NCI-H2081 (cell line): ENCODE measurements at places on chromosomes 2 and 18.

- DNase-seq, result no peak
These were observed 130.6 kb upstream of the ZNF236 start for GRCh38 chr18:76691800-76692199.

GRCh38 chr2:147150241-147150635, 694.6 kb upstream of the ACVR2A start:
- no peak for DNase-seq

DNA sequence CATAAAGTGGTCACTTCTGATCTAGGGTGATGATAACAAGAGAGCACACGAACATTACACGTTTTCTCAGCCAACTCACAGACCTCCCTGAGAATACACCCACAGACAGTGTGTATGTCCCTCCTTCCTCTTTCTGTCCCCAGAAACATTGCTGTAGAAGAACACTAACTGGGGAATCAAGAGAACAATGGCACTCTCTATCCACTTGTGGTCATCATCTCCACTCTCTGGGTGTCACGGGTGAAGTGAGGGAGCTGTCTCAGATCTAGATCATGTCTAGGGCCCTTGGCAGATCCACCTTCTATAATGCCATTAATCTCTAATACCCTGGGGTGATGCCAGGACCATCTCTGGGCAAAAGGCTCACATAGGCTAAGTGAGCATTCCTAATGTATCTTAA, 97.9 kb downstream of the DNER start:
- DNase-seq, result no peak

DNA sequence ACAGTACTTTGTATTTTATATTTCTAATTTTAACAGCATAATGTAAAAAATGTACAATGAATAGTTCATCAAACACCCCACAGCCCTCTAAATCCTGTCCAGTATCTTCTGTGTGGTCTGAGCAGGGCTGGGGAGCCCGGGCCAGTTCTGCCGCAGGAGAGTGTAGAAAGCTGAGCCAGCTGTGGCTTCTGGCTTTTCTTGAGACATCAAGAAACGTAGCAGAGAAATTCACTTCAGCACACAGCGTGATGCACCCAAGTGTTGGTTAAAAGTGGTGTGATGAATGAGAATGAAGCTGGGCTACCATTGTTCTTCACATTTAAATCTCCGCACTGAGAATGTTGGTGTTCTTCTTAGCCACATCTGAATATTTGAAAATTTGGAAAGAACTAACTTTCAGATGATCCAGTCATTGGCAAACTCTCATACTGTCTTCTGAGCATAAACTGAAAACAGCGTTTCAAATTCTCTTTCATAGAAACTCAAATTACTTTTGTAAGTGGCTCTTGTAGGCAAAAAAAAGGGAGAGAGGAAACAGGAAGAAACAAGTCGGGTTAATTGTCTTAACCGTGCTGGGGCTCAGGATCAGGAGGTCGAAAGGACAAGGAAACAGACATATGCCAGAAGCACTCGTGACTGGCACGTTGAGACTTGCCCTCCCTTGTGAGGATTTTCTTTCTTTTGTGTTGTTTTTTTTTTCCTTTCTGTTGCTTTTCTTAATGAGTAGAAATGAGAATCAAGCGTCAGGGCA, 23.4 kb upstream of the TMEM87B start:
- DNase-seq, result no peak

GRCh38 chr2:6959751-6960150, 42.5 kb downstream of the RNF144A start:
- no peak for DNase-seq

- no peak for DNase-seq
These were observed 1.1 kb downstream of the CNDP2 start for GRCh38 chr18:74497324-74497676.

- DNase-seq, result no peak
These were observed 105.4 kb downstream of the RGPD3 start for GRCh38 chr2:106362789-106363188.

GRCh38 chr2:227416701-227417100, 29.0 kb upstream of the SCYGR1 start:
- DNase-seq, result no peak

DNA sequence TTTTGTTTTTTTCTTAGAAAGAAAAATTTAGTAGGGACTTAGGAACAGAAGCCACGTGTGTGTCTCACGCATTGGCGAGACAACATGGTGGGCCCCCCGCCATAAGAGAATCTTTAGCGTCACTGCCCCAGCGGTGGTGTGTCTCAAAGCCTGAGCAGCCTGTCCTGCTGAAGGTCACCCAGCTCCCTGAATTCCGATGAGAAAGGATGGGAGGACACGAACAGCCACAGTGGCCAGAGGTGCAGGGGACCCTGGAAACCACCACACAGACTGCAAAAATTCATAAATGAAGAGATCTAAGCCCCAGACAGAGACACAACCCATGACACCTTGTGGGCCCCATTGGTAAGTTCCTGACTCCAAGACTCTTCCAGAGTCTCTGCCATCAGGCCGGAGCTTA, 266.1 kb upstream of the RAB6C start:
- no peak for DNase-seq

DNA sequence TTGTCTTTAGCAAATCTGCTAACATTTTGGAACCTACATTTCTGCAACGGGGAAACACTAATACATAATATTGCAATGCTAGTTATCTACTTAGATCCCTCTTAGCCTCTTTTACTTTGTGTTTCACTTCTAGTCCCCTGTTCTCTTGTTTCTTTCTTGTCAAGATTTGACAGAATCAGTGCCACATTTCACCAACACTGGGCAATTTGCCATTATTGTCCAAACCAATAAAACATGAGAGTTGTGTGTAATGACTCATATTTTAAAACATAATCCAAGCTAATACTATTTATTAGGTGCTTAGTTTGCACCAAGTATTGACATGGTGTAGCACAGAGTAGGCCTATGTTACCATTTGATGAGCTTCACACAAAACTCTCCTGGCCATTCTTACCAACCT, 33.7 kb upstream of the ACVR1C start:
- DNase-seq, result no peak

DNA sequence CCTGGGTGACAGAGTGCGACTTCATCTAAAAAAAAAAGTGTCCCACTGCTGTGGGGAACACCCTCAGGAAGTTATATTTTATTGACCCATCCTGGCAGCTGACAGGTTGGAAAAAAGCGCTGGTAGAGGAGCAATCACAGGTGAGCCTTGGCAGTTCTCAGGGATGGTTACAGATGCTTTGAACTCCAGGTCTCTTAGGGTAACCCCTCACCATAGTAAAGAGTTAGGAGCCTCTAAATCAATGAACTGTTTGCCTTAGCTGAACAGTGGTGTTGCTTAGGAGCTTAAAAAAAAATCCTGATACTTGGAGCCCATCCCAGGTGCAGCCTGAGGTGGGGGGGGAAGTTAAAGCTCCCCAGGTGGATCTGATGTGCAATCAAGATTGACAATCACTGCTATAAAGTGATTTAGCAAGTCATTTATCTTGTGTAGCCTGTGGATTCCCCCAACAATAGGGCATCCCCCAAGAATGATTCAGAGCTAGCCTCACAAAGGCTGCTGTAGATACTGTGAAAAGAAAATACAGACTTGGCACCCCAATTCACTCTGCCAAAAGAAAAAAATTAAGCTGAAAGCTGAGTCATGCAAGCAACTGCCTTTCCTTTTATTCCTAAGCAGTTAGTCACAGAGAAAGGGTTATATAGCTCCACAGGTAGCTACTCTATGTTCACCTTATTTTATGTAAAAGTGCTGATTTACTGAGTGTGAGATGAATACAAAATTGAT, 14.8 kb downstream of the SLC16A14 start:
- DNase-seq, result peak; percentile 7

- peak; percentile 90 for DNase-seq
These were observed 266.1 kb downstream of the SOCS6 start for GRCh38 chr18:70554854-70555445.

DNA sequence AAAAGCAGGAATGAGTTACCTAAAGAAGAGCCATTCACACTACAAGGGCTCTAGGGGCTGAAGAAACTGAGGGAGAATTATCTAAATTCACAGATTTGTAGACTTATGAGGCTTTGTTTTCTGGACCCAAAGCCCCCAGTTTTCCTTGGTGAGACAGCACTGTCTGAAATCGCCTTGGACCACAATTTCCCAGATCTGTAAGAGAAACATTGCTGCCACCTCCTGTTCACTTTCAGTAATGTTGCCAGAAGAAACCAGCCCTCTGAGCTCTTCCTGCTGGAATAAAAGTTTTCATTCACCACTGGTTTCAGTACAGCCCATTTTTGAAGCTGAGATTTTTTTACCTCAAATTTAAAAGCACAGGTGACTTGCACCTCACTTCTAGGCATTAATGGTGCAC, 169.2 kb downstream of the CDH20 start:
- peak; percentile 70 for DNase-seq

GRCh38 chr2:125092276-125093009, 1067.4 kb downstream of the CNTNAP5 start:
- no peak for DNase-seq

DNA sequence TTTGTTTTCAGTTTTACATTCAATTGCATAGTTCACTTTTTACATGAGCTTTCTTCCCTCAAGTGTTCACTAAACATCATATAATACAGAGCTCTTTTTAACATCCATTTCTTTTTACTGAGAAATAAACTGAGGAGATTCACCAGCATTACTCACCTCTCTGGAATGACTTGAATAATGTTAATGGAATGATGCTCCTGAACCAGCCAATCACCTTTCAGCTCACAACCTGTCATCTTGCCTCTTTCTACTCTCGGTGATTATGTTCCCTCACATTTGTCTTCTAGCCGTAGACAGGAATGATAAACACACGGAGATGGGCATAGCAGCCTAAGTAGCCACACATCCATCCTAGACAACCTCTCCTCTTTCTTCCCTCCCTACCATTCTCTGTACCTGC, 301.7 kb downstream of the PAX3 start:
- no peak for DNase-seq

DNA sequence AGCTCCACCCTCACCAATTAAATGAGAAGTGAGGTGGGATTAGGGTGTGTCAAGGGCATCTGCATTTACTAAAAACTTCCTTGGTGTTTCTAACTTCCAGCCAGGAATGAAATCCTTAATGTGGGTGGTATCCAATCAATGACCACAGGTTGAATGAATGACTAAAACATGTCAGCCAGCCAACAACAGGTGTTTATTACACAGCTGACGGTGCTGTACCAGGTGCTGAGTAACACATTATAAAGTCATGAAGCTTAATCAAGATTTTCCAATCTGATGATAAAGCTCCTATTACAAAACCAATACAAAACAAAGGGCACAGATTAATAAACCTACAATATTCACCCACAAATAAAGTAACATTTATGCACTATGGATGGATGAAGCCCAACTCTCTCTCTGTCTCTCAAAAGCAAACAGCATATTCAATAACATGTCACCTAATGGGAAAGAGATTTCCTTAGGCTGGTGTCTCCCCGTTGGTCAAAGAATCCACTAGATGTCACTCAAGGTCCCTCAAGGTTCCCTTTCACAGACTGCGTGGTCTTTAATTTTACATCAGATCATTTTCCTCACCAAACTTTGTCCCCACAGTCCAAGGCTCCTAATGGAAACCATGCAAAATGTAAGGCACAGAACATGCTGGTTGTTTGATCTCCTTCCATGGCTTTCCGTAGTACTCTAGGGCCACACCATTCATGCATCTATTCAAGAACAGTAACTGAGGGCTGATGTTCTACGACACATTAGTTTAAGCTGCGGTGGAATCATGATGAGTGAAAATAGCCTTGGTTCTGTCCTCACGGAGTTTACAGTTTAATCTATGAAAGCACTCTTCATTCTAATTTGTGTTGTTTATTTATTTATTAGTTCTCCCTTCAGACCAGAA, 6.4 kb upstream of the PTPN4 start:
- peak; percentile 42 for DNase-seq

DNA sequence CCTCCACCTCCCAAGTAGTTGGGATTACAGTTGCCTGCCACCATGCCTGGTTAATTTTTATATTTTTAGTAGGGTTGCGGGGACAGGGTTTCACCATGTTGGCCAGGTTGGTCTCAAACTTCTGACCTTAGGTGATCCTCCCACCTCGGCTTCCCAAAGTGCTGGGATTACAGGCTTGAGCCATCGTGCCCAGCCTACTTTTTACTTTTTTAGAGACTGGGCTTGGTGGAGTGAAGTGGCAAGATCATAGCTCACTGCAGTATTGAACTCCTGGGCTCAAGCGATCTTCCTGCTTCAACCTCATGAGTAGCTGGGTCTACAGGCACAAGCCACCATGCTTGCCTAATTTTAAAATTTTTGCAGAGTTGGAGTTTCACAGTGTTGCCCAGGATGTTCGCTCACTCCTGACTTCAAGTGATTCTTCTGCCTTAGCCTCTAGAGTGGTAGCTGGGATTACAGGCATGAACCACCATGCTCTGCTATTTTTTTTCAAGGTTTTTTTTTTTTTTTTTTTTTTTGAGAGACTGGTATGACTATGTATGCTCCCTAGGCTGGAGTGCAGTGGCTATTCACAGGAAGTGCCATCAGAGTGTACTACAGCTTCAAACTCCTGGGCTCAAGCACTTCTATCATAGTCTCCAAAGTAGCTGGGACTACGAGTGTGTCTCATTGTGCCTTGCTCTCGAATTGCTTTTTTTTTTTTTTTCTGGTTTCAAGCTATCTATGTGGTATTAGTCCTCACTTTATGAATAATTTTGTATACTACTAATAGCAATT, 11.9 kb downstream of the MSH2 start:
- DNase-seq, result no peak

DNA sequence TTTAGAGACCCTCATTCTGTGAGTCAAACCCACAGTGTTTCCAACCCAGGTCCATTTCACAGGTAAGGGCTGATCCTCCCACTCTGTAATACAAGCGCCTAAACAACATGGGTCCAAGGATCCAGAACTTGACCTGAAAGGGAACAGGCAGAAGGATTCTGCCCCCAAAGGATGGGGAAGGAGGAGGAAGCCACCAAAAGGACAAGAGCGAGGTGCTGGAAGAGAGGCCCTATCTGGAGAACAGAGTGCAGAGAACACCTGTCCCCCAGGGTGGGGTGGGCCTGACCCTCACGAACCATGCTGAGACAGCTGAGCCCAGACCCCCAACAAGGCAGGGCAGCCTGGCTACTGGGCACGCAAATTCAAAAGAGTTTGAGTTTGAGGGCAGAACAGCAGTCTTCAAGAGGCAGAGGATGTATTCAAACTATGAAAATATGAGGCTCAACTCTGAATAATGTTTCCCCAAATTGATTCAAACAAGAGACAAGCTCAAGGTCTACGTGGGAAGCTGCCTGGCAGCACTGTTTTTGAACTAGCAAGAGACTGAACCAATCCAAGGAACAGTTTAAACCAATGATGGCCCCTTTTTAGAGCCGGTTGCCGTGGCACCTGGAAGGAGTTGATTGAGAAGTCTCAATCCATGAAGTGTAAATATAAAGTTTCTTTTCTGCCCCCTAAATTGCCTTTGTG, 212.7 kb downstream of the ALPK2 start:
- no peak for DNase-seq

- DNase-seq, result no peak
These were observed 21.8 kb downstream of the DOK1 start for GRCh38 chr2:74576211-74576862.

GRCh38 chr2:157377861-157378260, 52.2 kb upstream of the ERMN start:
- DNase-seq, result no peak

DNA sequence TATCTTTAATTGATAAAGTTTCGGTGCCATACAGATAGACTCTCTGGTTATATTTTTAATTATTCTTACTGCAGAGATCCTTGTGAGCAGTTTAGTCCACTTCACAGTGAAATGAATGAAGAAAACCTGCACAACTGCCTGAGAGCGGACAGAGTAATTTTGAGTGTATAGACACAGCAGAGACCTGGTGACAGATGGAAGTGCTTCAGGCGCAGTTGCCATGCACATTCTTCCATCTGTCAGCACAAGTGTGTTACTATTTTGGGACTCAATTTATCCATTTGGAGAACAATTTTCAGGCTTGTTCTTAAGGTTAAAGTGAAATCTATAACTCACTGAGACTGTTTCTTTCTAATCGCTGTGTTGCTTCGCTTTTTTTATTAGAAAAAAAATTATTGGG, 147.8 kb upstream of the SPHKAP start:
- DNase-seq, result no peak
